ENCODE measurements at places on chromosomes 5 and 9.

DNA sequence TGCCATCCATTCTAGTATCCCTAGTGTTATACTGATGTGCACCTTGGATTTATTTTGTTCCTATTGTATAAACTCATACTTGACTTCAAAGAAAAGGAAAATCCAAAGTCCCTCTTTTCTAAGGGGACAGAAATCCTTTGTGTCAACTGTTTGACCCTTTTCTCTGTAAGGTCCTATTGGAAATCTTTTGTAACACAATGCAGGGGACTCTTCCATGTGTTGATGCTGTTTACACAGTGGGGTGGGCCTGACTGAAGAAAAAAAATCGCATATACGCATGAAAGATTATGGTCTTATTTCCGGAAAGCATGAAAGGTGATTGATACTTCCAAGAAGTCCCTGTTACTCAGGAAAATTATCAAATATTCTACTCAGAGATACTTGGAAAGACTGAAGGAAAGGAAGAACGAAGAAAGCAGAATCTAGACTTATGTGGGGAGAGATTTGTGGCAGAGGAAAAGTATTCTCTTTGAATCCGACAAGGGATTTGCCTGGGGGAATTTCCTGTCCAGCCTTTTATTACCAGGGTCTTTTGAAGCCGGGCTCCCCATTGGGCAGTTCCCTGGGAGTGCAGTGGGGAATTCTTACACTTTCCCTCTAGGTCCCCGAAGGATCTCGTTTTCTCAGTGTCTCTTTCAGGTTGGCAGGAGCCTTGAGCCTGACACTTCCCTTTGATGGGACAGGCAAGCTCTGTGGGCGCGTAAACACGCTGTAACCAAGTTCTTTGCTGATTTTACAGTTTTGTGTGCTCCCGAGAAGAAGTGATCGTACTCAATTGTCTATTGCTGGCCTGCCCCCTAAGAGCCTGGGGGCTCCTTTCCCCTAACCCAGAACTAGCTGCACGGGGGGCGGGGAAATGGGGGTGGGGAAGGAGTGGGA is 779 bp upstream of the VCAN start:
- DNase-seq, result no peak

- DNase-seq, result no peak
These were observed 28.0 kb downstream of the ADAMTSL1 start for GRCh38 chr9:18501949-18502348.

GRCh38 chr9:98118640-98119601 is at the start of gene TRIM14:
Gene TRIM14, minus strand, starts transcription at chr9:98119222. Its CDS starts 34 bp downstream, at chr9:98119188.
- DNase-seq, result no peak

DNA sequence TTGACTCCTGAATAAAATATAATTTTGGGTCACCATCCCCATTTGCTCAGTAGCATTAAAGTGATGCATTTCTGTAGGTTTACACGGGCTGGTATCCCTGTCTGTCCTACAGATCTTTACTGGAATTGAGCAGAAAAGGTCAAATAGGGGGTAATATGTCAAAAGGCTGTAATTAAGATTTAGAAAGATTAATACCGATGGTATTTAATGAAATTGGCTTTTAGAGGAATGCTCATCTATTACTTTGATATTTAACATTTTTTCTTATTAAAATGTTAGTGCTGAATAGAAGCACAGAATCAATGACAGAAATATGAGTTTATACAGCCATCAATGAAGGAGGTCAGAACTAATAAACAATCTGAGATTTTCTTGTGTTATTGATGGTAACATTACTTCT is 1762.2 kb upstream of the WWC1 start:
- no peak for DNase-seq

GRCh38 chr9:73714294-73714693 is 562.6 kb downstream of the ANXA1 start:
- DNase-seq, result peak; percentile 22

Data from non-pigmented ciliary epithelial cell (primary cell).